ENCODE measurements at places on chromosomes 1 and 21. TPM values are rescaled to one million over a fixed set of nuclear protein-coding genes. Genes with fewer than 3 reads are reported as not detected.

CCDC17 gene
- 1.6 TPM for polyA plus RNA-seq

CHTOP gene
- polyA plus RNA-seq: 87.8 TPM

LCE2C gene
- polyA plus RNA-seq: not detected

LCE1C gene
- polyA plus RNA-seq: not detected

FAM72A gene
- polyA plus RNA-seq: 33.5 TPM

NTRK1 gene
- 23.3 TPM for polyA plus RNA-seq

S100B gene
- polyA plus RNA-seq: not detected

LORICRIN gene
- polyA plus RNA-seq: not detected

SLAMF8 gene
- not detected for polyA plus RNA-seq

WNT9A gene
- polyA plus RNA-seq: 0.07 TPM

CLDN8 gene
- not detected for polyA plus RNA-seq

TAS1R1 gene
- not detected for polyA plus RNA-seq

C1orf185 gene
- polyA plus RNA-seq: not detected

C1orf94 gene
- polyA plus RNA-seq: not detected

THEM5 gene
- polyA plus RNA-seq: not detected

FAM151A gene
- not detected for polyA plus RNA-seq

RHBDL2 gene
- not detected for polyA plus RNA-seq

Measured in K562 (cell line).